NCI-H69 (cell line): ENCODE measurements at places on chromosomes 1 and 21.

- no peak for DNase-seq
Observed at GRCh38 chr1:246351721-246352120, 155.4 kb downstream of the SMYD3 start.

DNA sequence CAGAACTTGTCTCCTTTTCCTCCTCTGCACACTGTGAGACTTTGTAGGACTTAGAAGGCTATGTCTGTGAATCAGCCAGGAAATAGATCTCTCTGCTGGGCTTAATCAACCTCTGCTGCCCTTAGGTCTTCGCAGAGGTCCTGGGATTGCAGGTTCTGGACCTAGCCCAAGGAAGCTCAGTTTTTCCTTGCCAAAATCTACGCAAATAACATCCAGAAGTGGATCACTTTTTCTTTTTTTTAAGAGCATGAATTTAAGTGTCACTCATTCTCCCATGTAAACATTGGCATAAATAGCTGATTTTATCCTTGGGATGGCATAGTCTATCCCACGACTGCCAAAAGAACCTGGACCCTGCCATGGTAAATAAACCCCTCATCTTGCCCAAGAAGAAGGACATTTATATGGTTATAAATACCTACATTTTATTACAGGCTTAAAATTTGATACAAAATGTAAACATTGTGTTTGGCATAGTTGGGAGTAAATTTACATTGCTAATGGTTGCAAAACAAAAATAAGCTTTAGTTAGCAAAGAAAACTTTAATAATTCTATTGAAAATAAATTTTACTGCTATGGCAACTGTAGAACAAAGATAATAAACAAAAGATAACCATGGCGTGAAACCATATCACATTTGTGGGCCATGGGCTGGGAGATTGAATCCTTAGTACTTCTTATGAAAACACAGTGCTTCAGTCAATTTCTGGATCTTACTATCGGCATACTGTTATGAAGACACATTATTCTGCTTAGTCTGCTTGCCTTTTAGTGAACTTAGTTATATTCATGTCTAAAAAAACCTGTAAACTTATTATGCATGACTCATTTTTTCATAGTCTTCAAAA is 24.5 kb upstream of the DISC1 start:
- no peak for DNase-seq

GRCh38 chr1:64932962-64933295 is 33.4 kb downstream of the JAK1 start:
- no peak for DNase-seq

GRCh38 chr1:26145041-26145959 is 13.6 kb upstream of the FAM110D start:
- peak; percentile 91 for DNase-seq

DNA sequence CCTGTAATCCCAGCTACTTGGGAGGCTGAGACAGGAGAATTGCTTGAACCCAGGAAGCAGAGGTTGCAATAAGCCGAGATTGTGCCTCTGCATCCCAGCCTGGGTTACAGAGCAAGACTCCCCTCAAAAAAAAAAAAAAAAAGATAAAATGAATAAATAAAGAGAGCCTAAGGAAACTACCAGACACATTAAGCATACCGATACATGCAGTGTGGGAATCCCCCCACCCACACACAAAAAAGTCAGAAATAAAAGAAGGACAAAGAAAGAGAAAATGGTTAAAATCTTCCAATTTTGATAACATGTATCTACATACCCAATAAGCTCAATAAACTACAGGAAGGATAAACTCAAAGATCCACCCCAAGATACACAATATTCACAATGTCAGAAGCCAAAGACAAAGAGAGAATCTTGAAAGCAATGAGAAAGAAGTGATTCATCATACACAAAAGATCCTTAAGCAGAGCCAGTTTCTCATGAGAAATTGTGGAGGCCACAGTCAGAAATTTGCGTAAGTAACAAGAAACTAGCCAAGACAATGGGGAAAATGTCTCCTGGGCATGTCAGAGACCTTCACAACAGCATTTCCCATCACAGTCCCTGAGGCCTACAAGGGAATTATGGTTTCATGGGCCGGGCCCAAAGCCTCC is 1197.0 kb downstream of the AMY1C start:
- no peak for DNase-seq

- no peak for DNase-seq
Observed at GRCh38 chr1:109803901-109804331, 40.2 kb upstream of the EPS8L3 start.

GRCh38 chr21:34900376-34900775 is 148.7 kb downstream of the RUNX1 start:
- DNase-seq: no peak

DNA sequence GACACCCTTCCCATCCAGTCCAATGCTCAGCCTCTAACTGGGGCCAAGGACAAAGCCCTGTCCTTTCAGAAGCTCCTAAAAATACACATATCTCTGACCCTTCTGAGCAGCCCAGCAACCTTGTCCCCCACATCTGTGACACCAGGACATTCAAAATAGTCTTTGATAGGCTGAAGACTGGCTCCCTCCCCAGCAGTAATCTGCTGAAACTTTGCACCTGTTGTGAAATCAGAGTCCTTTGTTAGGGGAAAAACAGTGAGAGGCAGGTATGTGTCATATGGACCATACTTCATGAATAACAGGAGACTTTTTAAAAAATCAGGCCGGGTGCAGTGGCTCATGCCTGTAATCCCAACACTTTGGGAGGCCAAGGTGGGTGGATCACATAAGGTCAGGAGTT is 82.4 kb upstream of the VAMP3 start:
- DNase-seq: no peak

DNA sequence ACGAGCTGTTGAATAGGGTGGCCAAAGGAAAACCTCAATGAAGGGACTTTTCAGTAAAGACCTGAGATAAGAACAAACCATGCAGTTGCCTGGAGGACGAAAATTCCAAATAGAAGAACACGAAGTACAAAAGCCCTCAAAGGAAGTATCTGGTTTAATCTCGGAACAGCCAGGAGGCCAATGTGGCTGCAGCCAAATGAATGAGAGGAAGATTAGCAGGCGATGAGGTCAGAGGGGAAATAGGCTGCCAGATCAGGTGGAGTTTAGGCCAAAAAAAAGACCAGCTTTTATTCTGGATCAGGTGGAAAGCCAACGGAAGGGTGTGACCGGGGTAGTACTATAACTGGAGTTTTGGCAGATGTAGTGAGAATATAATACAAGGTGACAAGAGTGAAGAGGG is 43.7 kb downstream of the SRSF11 start:
- no peak for DNase-seq

GRCh38 chr1:38151399-38151798 is 104.8 kb upstream of the POU3F1 start:
- peak; percentile 61 for DNase-seq

GRCh38 chr1:19682257-19682656 is 17.6 kb downstream of the HTR6 start:
- DNase-seq: peak; percentile 38

DNA sequence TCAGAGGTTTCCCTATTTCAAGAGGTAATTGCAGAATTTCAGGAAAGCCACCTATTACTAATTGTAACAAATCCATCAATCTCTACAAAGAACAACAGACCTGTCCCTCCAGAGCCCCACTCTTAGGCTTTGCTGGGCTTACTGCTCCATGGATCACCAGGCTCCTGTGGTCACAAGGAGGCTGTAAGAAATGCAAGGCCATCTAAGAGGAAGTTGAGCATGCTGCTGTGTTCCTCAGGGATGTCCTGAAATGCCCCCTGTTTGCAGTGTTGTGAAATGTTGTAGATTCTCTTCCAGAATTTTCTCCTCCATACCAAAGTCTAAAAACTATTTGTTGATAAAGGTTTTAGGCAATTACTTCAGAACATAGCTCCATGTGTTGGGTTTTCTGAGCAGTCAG is 24.4 kb upstream of the DUSP23 start:
- no peak for DNase-seq

DNA sequence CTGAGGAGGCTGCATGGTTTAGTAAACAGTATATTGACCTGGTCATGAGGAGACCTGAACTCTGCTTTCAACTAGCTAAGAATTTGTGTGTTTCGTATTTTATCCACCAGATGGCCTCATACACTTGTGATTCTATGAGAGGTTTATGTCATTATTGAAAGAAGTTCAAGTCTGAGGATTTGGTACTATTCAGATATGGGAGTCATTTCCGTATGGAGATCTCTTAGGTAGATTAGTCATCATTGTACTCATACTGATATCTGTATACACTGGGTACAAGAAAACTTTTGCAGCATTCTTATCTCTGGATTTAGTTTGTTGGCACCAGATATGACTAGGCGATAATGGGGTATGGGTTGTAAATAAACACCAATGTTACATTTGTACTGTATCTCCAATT is 26.6 kb downstream of the ATF6 start:
- DNase-seq: peak; percentile 75

GRCh38 chr1:162397039-162397448 is 14.9 kb downstream of the SH2D1B start:
- no peak for DNase-seq

- peak; percentile 56 for DNase-seq
Observed at GRCh38 chr21:37699024-37699775, 217.1 kb downstream of the KCNJ6 start.

GRCh38 chr21:34803782-34804370 is 135.1 kb downstream of the CLIC6 start:
- DNase-seq: no peak

DNA sequence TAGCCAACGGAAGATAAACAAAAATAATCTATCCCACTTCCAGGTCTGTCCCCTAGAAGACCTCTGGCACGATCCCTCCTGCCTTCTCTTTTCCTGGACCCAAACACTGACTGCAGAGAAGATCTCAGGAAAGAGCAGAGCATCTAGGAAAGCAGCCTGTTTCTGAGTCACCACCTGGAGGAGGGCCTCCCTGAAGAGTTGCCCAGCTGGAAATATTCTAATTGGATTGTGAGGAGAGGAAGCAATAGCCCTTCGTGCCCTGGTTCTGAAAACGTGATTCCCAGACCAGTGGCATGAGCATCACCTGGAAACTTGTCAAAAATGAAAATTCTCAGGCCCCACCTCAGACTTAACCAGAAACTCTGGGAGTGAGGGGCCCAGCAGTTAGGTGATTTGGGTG is 411.1 kb downstream of the SETD4 start:
- no peak for DNase-seq

- no peak for DNase-seq
Observed at GRCh38 chr1:224058303-224058702, 55.6 kb upstream of the FBXO28 start.

DNA sequence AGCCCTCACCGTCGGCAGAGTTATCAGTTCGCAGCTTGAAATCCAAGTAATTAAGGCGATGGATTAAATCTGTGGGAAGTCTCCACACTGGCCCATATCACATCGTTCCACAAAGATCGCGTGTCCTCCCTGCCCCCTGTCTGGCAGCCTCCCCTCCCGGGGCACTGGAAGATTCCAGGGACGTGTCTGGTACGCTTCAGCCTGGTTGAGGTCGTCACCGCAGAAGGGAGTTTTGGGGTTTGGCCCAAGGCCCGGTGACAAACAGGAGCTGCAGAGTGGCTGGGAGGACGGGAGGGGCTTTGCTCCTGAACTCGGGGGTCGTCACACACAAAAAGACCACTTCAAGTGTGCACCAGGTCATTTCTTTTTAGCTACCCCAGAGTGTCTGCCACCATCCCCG is 51.1 kb downstream of the PRDM16 start:
- no peak for DNase-seq

DNA sequence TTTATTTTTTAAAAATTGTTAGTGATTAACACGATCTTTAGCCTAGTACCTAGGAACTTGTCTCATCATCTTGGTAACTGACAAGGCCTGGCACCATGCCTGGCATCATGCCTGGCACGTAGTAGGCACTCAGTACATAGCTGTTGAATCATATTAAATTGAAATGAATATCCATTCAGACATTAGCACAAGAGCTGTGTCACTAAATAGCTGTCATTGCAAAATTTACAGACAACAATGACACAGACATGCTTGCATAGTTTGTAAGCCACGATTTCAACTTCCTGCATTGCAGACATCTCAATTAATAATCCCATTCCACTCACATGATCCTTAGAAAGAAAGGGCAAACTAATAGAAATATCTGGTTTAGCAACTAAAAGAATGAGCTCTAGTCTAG is 15.4 kb upstream of the PHACTR4 start:
- DNase-seq: no peak

DNA sequence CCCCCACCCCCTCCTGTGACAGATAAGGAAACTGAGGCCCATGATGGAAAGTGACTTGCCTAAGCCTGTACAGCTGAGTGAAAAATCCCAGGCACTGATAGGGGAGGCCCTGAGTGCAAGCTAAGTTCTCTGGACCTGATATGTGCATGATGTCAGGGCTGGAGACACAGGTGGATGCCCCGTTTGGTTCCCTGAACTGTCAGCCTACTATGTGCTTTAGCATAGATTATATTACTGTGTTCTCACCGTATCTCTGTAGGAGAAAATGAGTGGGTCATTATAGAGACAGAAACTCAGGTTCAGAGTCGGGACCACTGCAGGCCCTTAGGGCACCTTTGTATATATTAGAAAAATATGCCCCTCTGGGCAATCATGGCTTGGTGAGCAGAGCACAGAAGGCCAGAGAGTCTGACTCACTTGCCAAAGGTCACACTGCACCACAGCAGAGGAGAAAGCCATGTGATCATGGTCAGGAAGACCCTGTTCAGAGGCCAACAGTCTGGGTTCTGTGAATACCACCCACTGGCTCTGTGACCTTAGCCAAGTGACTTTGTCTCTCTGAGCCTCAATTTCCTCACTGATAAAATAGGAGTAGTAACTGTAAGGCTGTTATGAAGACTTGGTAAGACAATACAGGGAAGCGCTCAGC is 145.8 kb upstream of the WNT4 start:
- DNase-seq: no peak

DNA sequence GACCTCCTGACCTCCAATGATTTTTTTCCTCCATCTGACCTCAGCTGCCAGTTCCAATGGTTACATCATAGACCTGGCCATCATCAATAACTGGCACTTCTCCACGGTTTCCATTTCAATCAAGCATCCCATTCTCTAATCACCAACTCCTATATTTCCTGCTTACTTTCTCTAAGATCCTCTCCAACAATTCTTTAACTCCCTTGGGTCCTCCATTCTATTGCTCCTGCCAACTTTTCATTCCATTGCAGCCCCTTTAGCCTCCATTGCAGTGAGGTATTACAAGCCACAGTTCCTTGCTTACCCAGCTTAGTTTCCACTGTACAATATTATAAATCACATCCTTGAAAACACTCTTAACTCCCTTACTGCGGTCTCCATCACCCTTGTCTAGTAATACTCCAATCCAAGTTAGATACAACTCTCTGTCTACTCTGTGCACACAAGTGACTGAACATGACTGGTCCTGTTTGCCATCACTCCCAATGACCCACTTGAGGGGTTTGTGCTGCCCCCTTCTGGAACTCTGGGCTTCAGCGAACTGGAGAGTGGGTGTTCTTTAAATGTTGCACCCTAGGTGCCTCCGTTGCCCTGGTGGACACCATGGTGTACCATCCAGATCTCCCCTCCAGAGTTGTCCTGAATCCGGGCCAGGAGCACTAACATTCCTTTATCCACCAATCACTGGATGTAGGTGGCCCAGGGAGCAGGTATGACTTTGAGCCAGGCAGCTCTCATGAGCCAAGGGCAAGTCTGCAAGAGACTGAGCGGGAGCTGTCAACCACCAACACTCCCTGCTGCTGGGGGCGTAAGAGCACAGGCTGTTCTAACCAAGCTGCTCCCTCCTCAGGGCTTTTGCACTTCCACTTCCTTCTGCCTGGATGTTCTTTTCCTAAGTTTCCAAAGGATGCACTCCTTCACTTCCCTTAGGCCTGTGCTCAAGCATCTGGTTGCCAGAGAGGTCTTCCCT is 3.7 kb upstream of the FNDC7 start:
- peak; percentile 14 for DNase-seq

GRCh38 chr1:187433598-187433997 is 604.8 kb downstream of the PLA2G4A start:
- DNase-seq: no peak

- peak; percentile 98 for DNase-seq
Observed at GRCh38 chr21:43718872-43719747, at the start of gene PDXK. Gene PDXK, plus strand, starts transcription at chr21:43719129. Its CDS starts 166 bp downstream, at chr21:43719295.
